ENCODE measurements at places on chromosomes 12 and 14.
A peak's percentile ranks its signal among the peaks of the same experiment; 100 is the strongest.

DNA sequence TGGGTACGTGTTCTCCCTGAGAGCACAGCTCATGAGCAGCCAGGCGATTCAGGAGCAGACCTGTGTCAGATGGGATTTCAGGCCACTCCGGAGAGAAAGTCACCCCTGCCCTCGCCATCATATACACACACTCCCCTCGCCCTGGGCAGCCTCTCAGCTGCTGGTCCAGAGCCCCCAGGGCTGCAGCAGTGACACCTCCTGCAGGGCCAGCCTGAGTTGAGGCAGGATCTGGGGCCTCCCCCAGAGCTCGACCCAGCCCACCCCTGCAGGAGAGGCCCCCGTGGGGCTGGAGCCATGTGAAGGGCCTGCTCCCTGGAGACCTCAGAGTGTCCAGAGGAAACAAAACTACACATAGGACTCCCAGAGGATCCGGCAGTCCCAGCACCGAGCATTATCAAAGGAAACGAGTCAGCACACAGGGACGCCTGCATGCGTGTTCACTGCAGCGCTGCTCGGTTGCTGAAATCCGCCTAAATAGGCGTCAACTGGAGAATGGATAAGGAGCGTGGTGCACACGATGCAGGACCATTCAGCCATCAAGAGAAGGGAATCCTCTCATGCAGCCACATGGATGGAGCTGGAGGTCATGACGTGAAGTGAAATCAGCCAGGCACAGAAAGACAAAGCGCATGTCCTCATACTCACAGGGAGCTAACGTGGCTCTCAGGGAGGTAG lies 104.0 kb downstream of the TNFAIP2 start:
- no peak for DNase-seq

GRCh38 chr12:5554711-5555110 lies 122.8 kb downstream of the NTF3 start:
- no peak for DNase-seq

- DNase-seq = no peak
These were observed 1.8 kb upstream of the TUBA1B start for GRCh38 chr12:49133014-49133413.

- peak; percentile 47 for DNase-seq
These were observed 70.2 kb upstream of the ZFP36L1 start for GRCh38 chr14:68862954-68863594.

All from CD4-positive, alpha-beta T cell treated with Interleukin-15 for 4 hours (primary cell).